ENCODE measurements at places on chromosomes 16 and 17. TPM values are rescaled to one million over a fixed set of nuclear protein-coding genes. Genes with fewer than 3 reads are reported as not detected.

DNA sequence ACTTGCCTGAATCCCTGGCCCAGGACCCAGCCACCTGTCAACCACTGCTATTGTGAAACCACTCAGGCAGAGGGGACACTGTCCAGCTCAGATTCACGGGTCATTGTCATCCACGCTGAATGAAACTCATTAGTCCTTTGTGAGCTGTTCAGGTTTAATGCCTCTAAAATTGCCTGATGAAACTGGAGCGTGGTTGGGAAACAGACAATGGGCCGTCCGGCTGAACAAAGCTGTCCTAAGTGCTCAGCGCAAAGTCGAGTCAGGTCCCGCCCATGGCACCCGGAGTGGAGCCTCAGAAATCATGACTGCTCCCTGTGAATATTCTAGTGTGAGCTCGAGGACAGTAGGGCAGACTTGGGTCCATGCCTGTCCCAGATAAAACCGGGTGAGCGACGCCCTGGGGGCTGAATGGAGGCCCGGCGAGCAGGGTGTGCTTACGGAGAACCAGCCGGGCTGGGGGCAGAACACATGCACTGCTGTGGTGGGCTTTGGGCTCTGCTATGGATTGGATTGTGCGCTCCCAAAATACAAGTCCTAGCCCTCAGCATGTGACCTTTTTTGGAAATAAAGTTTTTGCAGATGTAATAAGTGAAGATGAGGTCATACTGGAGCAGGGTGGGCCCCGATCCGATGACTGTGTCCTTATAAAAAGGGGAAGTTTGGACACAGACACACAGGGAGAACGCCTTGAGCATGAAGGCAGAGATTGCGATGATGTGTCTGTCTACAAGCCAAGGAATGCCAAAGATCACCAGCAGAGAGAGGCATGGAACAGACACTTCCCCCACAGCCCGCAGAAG is 12.9 kb upstream of the CMIP start:
- DNase-seq = no peak

- peak; percentile 84 for DNase-seq
Observed at GRCh38 chr17:50051082-50051576, 4.8 kb upstream of the ITGA3 start.

DNA sequence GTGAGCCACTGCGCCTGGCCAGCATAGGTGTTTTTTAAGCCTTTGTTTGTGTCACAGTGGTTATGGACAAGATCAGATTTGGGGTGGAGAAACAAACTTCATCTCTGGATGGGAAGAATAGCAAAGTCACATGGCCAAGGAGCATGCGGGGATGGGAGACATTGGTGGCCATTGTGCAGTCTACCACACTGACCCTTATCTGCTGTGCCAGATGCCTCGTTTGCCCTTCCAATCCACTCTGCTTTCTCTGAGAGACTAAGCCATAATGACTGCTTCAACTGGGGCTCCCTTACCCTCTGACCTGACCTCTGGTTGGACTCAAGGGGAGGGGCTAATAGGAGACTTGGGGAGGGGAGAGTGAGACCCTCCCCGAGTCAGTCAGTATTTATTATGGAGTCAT is 166.8 kb downstream of the PRKCB start:
- no peak for DNase-seq

DNA sequence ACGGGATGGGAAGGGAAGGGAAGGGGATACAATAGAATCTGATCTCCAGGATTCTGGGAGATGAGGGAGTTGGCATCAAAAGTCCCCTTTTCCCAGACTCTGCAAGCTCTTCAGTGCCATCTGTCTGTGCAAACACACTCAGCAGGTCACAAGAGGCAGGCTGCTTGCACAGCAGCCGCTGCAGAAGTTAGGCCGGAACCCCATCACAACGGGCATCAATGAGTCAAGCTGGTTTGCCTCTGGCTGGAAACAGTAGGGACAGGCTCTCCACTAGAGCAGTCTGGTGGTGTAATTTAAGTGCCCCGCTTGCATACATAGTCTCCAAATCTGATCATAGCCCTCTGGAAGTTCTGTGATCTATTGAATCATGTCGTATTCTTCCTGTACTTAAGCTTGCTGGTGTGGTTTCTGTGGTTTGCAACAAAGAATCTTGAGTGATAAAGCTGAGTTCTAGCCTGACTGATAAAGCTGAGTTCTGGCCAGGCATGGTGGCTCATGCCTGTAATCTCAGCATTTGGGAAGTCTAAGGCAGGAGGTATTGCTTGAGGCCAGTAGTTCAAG is 33.7 kb upstream of the KDM8 start:
- peak; percentile 88 for DNase-seq

DNA sequence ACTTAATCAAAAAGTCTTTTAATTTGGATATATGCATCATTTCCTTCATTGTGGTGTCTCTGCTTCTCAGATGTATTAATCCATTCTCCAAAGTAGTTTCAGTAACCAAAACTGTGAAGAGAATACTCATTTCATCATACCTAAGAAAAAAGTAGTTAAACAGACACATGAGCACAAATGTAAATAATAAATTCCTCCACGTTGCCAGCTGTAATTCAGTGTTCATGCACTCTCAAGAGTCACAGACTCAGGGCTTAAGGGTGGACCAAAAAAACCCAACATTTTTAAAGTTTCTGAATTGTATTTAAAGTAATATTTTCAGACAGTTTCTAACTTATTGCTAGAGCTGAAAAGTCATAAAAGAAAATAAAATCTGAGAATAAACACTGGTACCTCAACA is 19.0 kb downstream of the POLG2 start:
- no peak for DNase-seq

- DNase-seq = no peak
Observed at GRCh38 chr17:45681706-45682105, 102.4 kb upstream of the CRHR1 start.

CDH1 gene
- total RNA-seq = 1.4 TPM

UTS2R gene
- total RNA-seq = 0.14 TPM

PRR35 gene
- not detected for total RNA-seq

TLCD2 gene
- total RNA-seq = 0.14 TPM

MYH2 gene
- total RNA-seq = not detected

LHX1 gene
- 0.44 TPM for total RNA-seq

All from activated CD4-positive, alpha-beta T cell treated with anti-CD3 and anti-CD28 coated beads, Interleukin-2, amount 10 ng/mL, durations not matched to agents 24 days and 14 days (primary cell).